ENCODE measurements at places on chromosomes 2 and 18. TPM values are rescaled to one million over a fixed set of nuclear protein-coding genes. Genes with fewer than 3 reads are reported as not detected.

The MAP4K3 gene
- total RNA-seq = 17.9 TPM

The CNGA3 gene
- not detected for total RNA-seq

The ALPI gene
- not detected for total RNA-seq

The NT5C1B gene
- total RNA-seq = not detected

The ACVR1C gene
- 0.07 TPM for total RNA-seq

The ADGRF3 gene
- 0.04 TPM for total RNA-seq

The NTSR2 gene
- not detected for total RNA-seq

All from pulmonary artery endothelial cell (primary cell).